ENCODE measurements at places on chromosomes 2 and 18.

GRCh38 chr2:38224821-38225437 lies 149.0 kb upstream of the CYP1B1 start:
- no peak for DNase-seq

DNA sequence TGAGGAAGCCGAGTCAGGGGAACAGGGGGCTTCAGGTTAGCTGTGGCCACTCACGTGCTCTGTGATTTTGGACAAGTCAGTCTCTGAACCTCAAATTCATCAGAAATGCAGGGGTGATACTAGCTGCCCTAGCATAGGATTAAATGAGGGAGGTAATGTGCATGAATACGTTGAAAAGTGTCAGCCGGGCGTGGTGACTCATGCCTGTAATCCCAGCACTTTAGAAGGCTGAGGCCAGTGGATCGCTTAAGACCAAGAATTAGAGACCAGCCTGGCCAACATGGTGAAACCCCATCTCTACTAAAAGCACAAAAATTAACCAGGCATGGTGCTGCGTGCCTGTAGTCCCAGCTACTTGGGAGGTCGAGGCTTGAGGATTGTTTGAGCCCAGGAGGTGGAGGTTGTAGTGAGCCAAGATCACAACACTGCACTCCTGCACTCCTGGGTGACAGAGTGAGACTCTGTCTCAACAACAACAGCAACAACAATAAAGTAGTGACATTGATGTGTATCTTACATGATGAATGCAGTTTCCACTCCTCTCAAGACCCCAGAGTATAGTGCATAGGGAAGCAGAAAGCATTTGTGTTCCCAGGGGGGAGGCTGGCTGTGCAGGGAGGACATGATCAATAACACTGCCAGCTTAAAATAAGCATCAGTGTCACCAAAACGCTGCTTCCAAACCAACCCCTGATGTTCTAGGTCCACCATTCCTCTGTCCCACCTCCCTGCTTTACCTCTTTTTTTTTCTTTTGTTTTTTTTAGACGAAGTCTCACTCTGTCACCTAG lies 68.8 kb downstream of the HNRNPLL start:
- DNase-seq, result no peak

DNA sequence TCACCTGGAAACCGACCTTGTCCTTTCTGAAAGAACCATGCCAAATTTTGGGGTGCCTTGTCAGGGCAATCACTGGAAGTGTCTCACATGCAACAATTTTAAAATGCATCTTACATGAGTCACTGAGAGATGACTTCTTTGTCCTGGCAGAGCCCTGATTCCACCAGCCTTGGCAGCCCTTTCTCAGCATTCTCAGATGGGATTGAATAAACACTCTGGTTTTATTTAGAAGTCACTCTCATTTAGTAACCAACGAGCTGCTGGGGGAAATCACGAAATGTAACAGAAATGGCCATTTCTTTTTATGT lies 3.8 kb upstream of the ATP8B1 start:
- DNase-seq, result peak; percentile 71

- DNase-seq, result no peak
Observed at GRCh38 chr18:29271501-29271900, 1094.6 kb upstream of the CDH2 start.

DNA sequence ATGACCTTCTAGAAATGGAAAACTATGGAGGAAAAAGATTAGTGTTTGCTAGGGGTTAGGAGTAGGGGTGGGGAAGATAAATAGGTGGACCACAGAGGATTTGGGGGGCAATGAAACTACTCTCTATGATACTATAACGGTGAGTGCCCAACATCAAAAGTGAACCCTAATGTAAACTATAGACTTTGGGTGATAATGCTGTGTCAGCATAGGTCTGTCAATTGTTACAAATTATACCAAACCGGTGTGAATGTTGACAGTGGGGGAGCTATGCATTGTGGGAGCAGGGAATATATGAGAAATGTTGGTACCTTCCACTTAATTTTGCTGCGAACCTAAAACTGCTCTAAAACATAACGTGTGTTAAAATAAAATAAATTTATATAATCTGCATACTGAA lies 180.3 kb downstream of the ALK start:
- DNase-seq, result no peak

DNA sequence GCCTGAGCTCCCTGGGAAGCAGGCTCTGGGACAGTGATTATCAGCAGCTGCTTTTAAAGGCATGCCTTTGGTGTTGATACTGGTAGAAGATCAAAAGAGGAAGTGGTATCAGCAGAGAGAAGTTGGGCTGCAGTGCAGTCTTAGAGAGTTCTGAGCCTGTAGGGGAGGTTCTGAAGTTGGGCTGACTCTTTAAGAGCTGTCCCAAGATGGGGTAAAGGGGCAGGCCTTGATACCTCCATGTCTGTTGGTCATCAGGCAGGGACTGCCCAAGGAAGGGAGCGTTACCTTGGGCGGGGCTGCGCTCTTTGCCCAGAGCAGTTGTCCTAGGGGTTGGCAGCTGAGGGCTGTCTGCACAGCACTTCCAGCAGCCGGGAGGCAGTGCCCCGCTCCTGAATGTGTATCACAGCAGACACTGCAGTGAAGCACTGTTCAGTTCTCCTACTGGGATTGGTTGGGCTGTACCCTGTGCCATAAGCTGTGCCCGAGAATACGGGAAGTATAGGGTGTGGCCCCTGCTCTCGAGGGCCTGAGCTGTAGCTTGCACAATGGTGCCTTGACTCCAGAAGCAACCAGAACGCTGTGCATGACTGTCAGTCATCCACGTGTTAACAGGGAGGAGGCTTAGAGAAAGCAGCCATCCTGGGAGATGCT lies 177.0 kb downstream of the CTIF start:
- DNase-seq, result peak; percentile 81

DNA sequence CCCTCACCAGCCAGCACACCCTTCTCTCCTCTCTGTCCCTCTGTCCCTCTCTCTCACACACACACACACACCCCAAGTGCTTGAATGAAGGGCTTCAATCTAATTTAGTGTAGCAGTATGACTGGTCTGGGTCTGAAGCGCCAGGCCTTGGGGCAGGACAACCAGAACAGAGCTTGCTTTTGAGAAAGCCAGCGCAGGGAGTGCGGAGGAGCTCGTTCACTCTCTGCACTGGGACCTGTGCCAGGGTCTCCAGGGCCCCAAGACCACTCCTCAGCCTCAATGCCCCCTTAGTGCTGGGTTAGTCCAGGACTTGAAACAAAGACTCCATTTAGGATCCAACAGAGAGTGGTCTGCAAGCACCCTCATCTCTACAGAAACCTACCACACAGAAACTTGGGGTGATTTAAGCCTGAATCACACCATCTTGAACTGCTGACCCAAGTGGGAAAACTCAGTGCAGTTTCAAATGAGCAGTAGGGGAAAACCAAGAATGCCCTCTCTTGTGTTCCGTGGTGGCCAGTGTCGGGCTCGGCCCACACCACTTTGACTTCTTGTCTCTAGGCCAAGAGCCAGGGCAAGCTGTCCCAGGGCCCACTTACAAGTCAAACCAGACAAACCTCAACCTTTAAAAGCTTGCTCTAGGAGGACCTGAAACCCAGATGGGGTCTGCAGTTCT lies 66.6 kb upstream of the WIPF1 start:
- DNase-seq, result no peak

- DNase-seq, result no peak
Observed at GRCh38 chr18:75958683-75959082, 531.2 kb upstream of the SMIM21 start.

DNA sequence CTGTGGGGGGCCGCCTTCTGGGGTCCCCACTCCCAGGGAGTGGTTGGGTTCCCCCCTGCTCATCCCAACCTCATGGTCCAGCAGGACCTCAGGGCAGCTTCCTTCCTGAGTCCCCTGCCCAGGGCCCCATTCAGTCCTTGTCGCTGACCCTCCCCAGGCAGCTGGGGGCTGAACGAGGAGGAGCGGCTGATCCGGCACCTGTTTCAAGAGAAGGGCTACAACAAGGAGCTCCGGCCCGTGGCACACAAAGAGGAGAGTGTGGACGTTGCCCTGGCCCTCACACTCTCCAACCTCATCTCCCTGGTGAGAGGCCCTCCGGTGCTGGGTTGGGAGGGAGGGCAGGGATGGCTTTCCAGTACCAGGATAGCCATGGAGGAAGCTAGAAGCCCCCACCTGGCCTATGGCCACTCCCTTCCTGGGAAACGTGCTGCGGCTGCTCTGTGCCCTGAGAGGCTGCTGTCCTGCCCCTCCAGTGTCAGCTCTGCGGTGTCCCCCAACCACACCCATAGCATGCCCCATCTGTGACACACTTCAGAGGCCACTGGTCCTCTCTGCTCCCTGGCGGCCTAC lies 497 bp downstream of the CHRND start:
- no peak for DNase-seq

DNA sequence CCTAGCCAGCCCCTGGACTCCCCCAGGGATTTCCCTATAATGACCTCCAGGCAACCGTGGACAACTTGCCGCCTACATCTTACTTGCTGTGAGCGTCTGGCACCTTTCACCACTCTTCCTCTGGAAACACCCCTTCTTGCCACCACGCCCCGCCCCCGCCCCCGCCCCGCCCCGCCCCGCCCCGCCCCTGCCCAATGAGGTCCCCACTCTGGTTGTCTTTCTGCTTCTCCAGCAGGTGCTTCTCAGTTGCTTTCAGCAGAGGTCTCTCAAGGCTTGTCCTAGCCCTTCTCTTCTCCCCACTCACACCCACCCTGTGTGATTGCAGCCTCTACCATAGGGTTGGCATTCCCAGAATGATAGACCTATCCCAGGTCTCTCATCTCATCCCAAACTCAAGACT lies 214.5 kb downstream of the EN1 start:
- no peak for DNase-seq

- DNase-seq, result no peak
Observed at GRCh38 chr2:230348787-230349186, 21.8 kb downstream of the SP140L start.

DNA sequence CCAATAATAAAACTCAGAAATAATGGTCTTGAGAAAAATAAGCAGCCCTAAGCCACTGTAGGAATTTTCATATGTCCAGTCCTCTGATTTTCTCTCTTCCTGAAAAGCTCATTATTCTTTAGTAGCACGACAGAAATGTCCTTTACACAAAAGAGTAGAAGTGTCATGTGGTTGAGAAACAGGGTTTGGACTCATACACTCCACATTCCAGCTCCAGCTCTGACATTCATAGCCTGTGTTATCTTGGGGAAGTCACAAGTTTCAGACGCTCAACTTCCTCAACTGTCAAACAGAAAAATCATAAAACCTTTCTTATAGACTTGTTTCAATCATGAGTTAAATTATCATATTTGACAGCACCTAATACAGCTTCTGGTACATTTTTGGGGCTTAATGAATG lies 511.5 kb downstream of the TNS1 start:
- DNase-seq, result no peak

DNA sequence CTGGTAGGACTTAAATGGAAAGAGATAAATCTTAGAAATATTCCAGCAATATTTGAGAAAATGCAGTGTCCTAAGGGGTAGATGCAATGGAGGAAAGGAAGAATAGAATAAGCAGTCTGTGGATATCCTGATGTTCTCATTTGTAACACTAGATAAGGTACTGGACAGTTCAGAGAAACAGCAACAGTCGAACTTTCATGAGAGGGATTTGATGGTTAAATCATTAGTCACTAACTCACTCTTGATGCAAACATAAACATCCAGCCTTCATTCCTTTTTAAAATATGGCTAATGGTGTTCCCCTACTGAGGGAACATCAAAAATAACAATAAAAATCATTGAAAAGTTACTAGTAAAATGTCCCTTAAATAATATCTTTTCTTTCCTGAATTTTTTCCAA lies 211.4 kb upstream of the SLC39A10 start:
- DNase-seq, result no peak

DNA sequence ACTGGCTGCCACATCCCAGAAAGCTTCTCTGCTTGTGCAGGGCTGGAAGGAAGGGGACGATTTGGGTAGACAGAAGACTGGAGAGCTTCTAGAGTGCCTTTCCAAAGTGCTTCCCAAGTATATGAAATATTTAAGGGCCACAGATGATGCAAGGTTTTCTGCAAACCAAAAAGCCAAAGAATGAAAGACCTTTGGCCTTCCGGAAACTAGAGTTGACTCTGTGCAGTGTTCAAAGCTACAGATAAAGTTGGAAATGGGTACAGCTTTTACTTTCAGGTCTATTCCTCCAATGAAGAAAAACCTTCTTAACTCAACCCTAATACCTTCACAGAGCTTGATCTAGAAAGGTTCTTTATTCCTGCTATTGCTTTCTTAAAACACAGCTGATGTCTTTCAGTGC lies 253.0 kb upstream of the KLHL29 start:
- no peak for DNase-seq

DNA sequence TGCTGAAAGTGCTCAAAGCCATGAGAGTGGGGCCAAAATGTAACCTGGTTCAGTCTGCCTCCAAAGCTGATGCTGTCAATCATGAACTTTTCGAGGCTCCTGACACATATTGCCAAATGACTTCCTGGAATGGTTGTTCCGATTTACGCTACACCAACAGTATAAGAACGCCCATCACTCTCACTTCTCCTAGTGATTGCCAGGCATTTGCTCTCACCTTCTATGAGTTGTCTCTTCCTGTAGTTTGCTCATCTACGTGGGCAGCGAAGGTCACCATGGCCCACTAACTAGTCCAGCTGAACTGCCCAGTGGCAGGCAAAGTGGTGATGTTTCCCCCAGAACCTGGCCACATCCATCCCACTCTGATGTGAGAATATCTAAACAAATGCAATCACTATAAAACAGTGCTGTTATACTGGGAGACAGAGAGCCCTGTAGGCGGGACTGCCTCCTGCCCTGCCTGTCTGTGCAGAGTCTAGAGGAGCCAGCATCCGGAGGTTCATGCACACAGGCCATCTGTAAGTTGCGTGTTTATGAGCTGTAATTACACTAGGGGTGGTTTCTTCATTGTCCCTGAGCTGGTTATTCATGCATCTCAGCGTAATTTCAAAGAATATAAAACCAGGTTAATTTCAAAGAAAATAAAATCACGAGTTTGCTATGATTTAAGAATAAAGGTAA lies 8.8 kb upstream of the CABLES1 start:
- DNase-seq, result no peak

DNA sequence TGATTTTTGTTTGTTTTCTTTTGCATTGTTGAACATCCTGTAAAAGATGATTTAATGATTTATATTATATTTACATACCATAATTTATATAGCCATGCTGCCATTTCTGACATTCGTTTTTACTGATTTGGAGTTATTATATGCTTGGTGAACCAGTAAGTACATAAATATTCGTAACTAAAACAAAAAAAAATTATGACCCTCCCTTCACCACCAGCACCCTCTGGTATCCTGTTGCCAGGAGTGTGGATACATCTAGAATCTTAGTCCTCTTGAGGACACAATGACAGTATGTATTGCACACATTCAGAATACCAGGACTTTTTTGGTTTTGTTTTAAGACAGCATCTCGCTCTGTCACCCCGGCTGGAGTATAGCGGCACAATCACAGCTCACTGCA lies 43.9 kb upstream of the B3GNT7 start:
- DNase-seq, result no peak

GRCh38 chr18:8659609-8660242 lies 45.6 kb upstream of the MTCL1 start:
- DNase-seq, result no peak

- DNase-seq, result no peak
Observed at GRCh38 chr2:110678457-110679336, 834 bp upstream of the BUB1 start.

DNA sequence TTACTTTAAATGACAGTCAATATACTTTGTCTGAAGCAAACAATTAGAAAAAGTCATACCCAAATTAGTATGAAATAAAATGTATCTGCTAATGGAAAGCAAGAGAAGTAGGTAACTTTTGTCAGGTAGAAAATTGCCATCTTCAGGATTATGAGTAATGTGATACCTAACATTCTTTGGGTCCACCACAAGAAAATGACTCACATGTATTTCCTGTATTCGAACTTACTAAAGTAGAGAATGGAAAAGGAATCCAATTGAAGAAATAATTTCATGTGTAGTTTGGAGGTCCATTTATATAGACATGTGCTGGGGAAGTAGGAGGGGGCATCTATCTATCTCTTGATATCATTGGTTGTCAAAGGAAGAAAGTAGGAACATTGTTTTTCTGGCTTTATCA lies 636.2 kb upstream of the CHAC2 start:
- DNase-seq, result no peak

Measured in right atrium auricular region (tissue), 2 donors.